ENCODE measurements at places on chromosomes 1 and 21. TPM values are rescaled to one million over a fixed set of nuclear protein-coding genes. Genes with fewer than 3 reads are reported as not detected.

DNA sequence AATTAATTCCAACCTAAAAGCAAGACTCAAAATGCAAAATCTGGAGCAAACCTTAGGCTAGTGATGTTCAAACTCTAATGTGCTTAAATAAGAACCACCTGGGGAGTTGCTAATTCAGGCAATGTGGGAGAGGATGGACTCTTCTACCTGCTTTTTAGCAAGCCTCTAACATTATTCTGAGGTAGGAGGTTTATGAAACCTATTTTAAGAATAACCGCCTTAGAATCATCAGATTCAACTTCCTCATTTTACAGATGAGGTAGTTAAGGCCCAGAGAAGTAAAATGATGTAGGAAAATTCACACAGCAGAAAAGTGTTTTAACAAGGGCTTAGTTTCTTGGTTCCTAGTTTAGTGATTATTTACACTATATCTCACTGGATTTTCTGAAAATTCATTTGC lies 8.6 kb upstream of the NTNG1 start:
- no peak for DNase-seq

- peak; percentile 7 for DNase-seq
Measured at GRCh38 chr21:15592271-15592860, 137.4 kb upstream of the USP25 start.

DNA sequence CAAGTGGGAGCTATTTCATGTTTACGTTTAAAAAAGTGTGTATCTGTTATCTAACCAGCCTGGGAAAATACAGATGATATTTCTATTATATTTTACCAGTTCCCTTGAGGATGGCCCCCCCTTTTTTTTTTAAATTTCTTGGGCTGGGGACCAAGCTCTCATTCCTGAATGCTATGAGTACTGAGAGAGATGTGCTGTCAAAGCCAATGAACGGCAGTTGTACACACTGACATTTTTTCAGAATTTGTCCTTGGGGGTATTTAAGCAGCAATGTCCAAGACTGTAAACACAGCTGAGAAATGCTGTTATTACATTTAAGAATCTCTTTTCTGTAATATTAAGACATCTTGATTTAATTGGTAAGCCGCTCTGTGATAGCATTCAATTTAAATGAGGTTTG lies 177.9 kb downstream of the ST6GALNAC3 start:
- DNase-seq, result no peak

DNA sequence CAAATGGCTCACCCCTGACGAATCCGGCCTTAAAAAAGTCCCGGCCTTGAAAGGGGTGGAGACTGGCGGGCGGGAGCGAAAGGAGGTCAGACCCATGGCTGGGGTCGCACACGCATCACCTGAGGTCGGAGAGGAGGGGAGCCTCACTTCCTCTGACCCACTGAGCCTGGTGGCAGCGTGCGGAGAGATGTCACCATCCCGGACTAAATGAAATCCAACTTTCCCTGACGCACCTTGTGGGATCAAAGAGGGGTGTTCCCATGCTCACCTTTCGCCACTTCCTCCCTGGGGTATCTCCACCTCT lies 709 bp upstream of the SLC41A1 start:
- no peak for DNase-seq

Gene GFI1
- 0.48 TPM for total RNA-seq

Gene GSTM1
- total RNA-seq, result not detected

Gene ZNF593
- total RNA-seq, result 59.0 TPM

Gene GPR153
- 25.2 TPM for total RNA-seq

Gene ARTN
- 9.7 TPM for total RNA-seq
